T-helper 1 cell (primary cell): ENCODE measurements at places on chromosomes 7 and 10.

- no peak for DNase-seq
Observed at GRCh38 chr7:103928581-103928980, 60.9 kb downstream of the RELN start.

DNA sequence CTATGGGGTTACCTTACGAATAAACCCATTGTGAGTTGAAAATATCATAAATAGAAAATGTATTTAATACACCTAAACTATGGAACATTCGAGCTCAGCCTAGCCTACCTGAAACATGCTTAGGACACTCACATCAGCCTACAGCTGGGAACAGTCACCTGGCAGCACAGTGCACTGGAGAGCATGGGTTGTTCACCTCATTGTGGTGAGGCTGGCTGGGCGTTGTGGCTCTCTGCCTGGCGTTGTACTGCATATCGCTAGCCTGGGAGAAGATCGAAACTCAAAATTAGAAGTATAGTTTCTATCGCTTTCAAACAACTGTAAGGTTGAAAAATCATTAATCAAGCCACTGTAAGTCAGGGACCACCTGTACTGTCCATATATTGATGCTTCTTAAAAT, 17.3 kb upstream of the HBP1 start:
- no peak for DNase-seq

GRCh38 chr7:43394441-43395130, 188.3 kb upstream of the STK17A start:
- no peak for DNase-seq

DNA sequence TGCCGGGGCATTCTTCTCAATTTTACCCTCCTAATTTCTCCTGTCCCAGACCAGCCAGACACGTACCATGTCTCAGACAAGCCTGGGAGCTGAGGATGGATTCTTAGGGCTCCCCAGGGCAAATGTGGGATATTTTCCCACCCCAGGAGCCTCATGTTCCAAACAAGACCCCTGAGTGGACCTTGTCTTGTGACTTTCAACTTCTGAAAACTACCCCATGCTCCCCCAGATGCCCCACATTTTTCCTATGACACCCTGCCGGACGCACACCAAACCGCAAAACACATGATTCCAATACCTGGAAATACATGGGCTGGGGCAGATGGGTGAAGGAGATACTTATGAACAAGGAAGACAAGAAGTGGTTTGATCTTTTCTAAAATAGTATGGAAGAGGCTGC, 874 bp downstream of the GIMAP5 start:
- DNase-seq, result no peak

DNA sequence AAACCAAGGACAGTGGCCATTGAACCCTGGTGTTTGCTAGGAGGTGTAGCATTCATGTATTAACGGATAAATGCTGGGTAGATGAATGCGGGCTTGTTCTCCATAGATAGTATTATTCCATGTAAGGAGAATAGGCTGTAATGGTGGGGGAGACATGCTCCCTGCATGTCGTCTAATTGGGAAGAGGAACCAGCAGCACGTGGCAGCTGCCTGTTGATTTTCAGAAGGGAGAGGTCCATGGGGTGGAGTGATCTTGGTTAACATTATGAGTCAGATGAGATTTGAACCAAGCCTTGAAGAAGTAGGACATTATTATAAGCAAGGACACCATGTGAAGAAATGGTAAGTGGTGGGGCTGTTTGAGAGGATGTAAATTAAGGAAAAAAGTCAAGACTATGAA, 112.5 kb downstream of the WNT2 start:
- DNase-seq, result no peak

DNA sequence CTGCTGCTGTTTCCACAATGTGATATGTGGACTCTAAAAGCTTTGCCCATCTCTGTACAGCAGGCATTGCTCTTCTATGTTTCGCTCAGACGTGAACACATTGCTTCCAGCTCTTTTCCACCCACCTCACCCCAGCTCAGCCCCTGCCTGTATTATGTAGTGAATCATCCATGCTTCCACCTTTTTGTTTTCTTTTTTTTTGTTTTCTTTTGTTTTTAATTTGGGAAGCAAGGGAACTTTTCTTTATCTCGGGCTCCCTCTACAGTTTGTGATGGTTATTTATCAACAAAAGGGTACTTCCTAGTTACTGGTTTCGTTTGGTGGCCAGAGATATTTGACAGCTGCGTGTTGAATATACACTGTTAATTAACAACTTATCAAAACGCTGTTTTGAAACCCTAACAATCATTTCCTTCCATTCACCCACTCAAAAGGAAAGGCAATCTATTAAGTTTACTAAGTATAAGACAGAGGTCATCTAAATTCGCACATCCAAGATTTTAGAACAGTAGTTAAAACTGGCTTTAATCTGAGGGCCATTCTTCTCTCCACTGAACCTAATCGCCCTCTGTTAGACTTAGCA, 127.9 kb upstream of the STK17A start:
- DNase-seq, result no peak
